ENCODE measurements at places on chromosomes 16 and 17. TPM values are rescaled to one million over a fixed set of nuclear protein-coding genes. Genes with fewer than 3 reads are reported as not detected.

DNA sequence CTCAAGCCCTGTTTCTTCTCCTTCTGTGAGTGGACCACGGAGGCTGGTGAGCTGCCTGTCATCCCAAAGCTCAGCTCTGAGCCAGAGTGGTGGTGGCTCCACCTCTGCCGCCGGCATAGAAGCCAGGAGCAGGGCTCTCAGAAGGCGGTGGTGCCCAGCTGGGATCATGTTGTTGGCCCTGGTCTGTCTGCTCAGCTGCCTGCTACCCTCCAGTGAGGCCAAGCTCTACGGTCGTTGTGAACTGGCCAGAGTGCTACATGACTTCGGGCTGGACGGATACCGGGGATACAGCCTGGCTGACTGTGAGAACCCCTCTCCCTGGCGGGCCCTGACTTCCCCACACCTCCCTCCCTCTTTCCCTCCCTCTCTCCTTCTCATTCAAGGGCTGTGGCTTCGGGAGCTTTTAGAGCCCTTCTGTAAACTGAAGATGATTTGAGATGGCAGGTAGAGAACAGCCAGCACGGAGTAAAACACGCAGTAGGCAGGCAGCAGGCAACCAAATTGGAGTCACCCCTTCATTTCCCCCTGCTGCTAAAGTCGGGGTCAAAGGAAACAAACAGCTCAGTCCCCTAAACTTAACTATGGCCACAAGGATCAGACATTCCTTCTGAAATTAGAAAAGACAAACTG, 3.9 kb downstream of the SPACA3 start:
- DNase-seq, result no peak
- peaks cover 8% of the 10 kb centered on the region for H3K4me1 ChIP-seq
- H3K4me3 ChIP-seq, result no peak overlapping the region

- H3K36me3 ChIP-seq, result no peaks in the 10 kb centered on the region
- no peaks in the 10 kb centered on the region for H3K27me3 ChIP-seq
- H3K27ac ChIP-seq, result no peak overlapping the region
These were observed 115.0 kb downstream of the DYNLRB2 start for GRCh38 chr16:80655751-80656150.

GRCh38 chr16:85646976-85647375, 33.9 kb downstream of the GSE1 start:
- H3K4me3 ChIP-seq, result no peak overlapping the region
- H3K27ac ChIP-seq, result no peak overlapping the region
- H3K36me3 ChIP-seq, result peaks cover 27% of the 10 kb centered on the region
- H3K27me3 ChIP-seq, result no peaks in the 10 kb centered on the region
- H3K4me1 ChIP-seq, result peaks cover 37% of the 10 kb centered on the region

DNA sequence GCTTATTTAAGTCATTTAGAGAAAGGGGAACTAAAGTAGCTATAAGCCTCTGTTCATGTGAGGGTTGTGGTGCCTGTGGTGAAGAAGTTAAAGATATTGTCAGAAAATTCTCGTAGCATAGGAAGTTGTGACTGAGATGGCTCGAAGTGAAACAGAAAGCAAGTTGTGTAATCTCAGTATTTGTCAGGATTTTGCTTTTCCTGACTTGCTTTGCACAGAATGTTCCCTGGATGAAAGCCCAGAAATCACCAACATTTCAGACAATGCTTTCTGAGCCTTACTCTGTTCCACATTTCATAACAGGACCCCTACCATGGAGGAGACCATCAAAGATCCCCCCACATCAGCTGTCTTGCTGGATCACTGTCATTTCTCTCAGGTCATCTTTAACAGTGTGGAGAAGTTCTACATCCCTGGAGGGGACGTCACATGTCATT, 10.6 kb downstream of the CALCOCO2 start:
- H3K27me3 ChIP-seq, result no peaks in the 10 kb centered on the region
- H3K36me3 ChIP-seq, result peaks cover 14% of the 10 kb centered on the region
- peaks cover 29% of the 10 kb centered on the region for H3K4me1 ChIP-seq
- no peak for DNase-seq
- H3K27ac ChIP-seq, result no peak overlapping the region
- H3K4me3 ChIP-seq, result no peak overlapping the region

DNA sequence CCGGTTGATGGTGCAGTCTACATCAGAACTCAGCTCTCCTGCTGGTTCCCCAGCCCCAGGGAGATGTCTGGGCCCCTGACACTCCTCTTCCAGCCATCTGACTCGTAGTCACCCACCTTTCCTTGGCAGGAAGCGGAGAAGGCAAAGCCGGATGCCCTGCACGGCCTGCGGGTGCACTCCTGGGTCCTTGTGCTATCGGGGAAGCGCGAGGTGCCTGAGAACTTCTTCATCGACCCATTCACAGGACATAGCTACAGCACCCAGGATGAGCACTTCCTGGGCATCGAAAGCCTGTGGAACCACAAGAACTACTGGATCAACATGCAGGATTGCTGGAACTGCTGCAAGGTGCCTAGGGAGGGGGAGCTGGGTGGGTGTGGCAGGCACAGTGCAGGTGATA, 12.7 kb downstream of the DRC7 start:
- no peak for DNase-seq
- H3K27me3 ChIP-seq, result peaks cover 84% of the 10 kb centered on the region
- H3K4me3 ChIP-seq, result no peak overlapping the region
- no peak overlapping the region for H3K27ac ChIP-seq
- no peaks in the 10 kb centered on the region for H3K36me3 ChIP-seq

DNA sequence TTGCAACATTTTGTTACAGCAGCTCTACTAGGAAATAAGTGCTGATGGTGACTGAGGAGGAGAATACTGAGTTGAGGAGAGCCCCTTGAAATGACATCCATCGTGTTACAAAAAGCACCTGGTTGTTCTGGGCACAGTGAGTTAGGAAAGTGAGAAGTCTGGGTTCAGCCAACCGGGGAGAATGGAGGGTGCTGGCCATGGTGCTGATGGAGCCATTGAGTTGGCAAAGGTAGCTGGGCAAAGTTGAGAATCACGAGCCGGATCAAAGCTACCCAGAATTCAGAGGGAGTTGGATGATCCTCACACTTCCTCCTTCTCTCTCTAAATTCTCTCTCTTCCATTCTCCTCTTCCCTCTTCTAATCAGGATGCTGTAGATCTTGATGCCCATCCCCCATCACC, 35.0 kb upstream of the ASIC2 start:
- DNase-seq, result peak; percentile 4
- peaks cover 34% of the 10 kb centered on the region for H3K27me3 ChIP-seq
- no peak overlapping the region for H3K27ac ChIP-seq
- H3K4me3 ChIP-seq, result no peak overlapping the region
- no peaks in the 10 kb centered on the region for H3K4me1 ChIP-seq

DNA sequence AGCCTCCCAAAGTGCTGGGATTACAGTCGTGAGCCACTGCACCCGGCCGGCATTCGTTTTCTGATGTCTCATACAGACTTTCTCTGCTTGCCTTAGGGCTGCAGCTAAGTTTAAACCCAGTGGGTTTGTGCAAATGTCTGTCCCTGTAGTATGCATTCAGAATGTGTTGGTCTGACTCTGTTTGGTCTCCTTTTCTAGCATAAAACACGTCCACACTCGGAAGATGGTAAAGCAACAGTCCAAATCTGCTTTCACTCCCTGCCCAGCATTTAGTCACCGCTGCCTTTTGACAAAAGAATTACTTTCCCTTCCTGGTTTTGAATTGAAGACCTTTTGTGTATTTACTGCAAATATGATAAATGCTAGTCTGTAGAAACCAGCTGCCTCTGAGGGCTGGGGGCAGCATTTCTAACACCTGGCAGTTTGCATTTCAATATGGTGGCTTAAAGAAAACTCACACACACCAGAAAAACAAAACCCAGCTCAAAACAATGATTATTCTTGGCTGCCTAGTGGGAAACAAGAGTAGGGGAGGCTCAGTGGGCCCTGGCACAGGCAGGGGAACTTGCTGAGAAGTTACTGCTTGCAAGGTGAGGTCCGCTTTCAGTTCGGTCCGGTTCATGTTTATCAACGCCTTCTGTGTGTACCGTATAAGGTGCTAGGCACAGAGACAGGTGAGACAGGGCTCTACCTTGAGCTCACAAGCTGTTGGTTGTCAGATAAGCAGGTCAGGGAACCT, 56.9 kb downstream of the MSI2 start:
- DNase-seq, result no peak
- H3K4me3 ChIP-seq, result no peak overlapping the region
- H3K36me3 ChIP-seq, result no peaks in the 10 kb centered on the region
- H3K4me1 ChIP-seq, result no peaks in the 10 kb centered on the region

- H3K4me3 ChIP-seq, result no peak overlapping the region
- no peaks in the 10 kb centered on the region for H3K27me3 ChIP-seq
- DNase-seq, result no peak
- H3K4me1 ChIP-seq, result no peaks in the 10 kb centered on the region
- no peaks in the 10 kb centered on the region for H3K36me3 ChIP-seq
These were observed 97.0 kb downstream of the MRTFB start for GRCh38 chr16:14168146-14168545.

- no peak overlapping the region for H3K4me3 ChIP-seq
- H3K27me3 ChIP-seq, result no peaks in the 10 kb centered on the region
- peak overlapping the region; percentile 73 for H3K27ac ChIP-seq
- peaks cover 15% of the 10 kb centered on the region for H3K36me3 ChIP-seq
These were observed 48.9 kb upstream of the MRPS23 start for GRCh38 chr17:57898487-57899311.

SHCBP1 gene
- total RNA-seq, result 43.2 TPM

OR3A2 gene
- total RNA-seq, result not detected

HEATR9 gene
- not detected for total RNA-seq

ATAD5 gene
- total RNA-seq, result 18.4 TPM

GNG13 gene
- not detected for total RNA-seq

Data from Calu3 (cell line).